Karpas-422 (cell line): ENCODE measurements at places on chromosomes 5 and 9. TPM values are rescaled to one million over a fixed set of nuclear protein-coding genes. Genes with fewer than 3 reads are reported as not detected.

DNA sequence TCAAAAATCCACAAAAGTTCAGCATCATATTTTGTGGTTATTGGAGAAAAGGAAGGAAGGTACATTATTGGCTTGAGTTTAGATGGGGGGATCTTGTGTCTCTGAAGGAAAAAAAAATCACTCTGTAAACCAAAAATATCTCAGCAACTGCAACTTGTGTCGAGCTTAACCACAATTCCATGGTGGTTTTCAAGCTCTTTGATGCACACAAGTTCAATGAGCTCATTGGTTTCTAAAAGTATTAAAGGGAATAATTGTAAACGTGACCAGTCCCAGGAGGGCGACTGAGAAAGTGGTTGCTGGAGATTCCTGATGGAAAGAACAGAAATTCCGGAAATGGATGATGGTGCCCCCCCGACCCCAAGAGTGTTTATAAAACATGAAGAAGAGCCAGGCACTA lies 173.8 kb downstream of the PSAT1 start:
- DNase-seq, result no peak
- H3K27ac ChIP-seq, result no peak overlapping the region
- H3K36me3 ChIP-seq, result no peaks in the 10 kb centered on the region
- no peaks in the 10 kb centered on the region for H3K27me3 ChIP-seq

- H3K27me3 ChIP-seq, result no peaks in the 10 kb centered on the region
- no peak for DNase-seq
- H3K27ac ChIP-seq, result no peak overlapping the region
- no peak overlapping the region for H3K4me3 ChIP-seq
- no peaks in the 10 kb centered on the region for H3K36me3 ChIP-seq
Measured at GRCh38 chr9:134293611-134294152, 32.6 kb upstream of the RXRA start.

PRRT1B gene
- not detected in 2 replicates for total RNA-seq

- peaks cover 5% of the 10 kb centered on the region; the same call in 1 of the 2 replicates for H3K4me1 ChIP-seq
- DNase-seq, result no peak
- H3K36me3 ChIP-seq, result no peaks in the 10 kb centered on the region
- no peak overlapping the region for H3K4me3 ChIP-seq
Measured at GRCh38 chr9:124032247-124032646, 20.7 kb downstream of the LHX2 start.

DNA sequence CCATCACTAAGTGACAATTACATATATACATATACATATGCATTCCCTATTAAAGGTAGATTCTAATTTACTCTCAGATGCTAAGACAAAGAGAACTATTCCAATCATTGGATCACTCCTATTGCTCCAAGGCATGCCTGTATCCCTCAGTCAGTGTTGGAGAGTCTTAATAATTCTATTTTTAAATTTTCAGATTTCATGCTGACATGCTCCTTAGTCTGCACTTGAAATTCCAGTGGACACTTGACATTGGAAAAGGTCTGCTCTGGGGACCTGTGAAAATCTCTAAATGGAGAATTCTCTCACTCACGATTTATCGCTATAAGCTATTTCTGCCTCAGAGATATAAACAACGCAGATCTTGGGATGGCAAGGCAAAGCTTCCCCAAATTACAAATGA lies 3.9 kb upstream of the FUBP3 start:
- peaks cover 11% of the 10 kb centered on the region for H3K4me1 ChIP-seq
- DNase-seq, result no peak
- H3K27me3 ChIP-seq, result no peaks in the 10 kb centered on the region
- H3K27ac ChIP-seq, result no peak overlapping the region

EPB41L4A gene
- 0.63 and 1.3 TPM in 2 replicates for total RNA-seq

GRCh38 chr5:133918316-133918715 lies 50.1 kb downstream of the C5orf15 start:
- H3K27ac ChIP-seq, result no peak overlapping the region
- no peaks in the 10 kb centered on the region for H3K36me3 ChIP-seq
- H3K27me3 ChIP-seq, result no peaks in the 10 kb centered on the region
- no peak for DNase-seq
- H3K4me3 ChIP-seq, result no peak overlapping the region

DNA sequence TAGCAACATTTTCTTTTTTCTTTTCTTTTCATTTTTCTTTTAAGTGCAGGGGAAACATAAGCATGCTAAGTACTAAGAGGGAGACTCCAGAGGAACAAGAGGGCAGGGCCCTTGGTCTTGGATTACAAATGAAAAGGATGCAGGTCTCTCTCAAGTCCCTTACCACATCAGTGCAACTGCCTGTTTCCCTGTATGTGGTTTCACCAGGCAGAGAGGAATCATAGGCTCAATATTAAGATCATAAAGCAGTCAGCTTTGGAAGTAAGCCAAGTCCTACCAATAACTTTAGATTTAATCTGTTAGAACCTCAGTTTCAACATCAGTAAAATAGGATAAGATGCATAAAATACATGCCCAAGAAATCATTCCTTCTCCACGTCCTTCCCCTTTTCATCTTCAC lies 422.7 kb upstream of the PAPPA start:
- no peak overlapping the region for H3K4me3 ChIP-seq
- DNase-seq, result no peak
- no peaks in the 10 kb centered on the region for H3K4me1 ChIP-seq
- no peaks in the 10 kb centered on the region for H3K36me3 ChIP-seq
- no peaks in the 10 kb centered on the region for H3K27me3 ChIP-seq

DNA sequence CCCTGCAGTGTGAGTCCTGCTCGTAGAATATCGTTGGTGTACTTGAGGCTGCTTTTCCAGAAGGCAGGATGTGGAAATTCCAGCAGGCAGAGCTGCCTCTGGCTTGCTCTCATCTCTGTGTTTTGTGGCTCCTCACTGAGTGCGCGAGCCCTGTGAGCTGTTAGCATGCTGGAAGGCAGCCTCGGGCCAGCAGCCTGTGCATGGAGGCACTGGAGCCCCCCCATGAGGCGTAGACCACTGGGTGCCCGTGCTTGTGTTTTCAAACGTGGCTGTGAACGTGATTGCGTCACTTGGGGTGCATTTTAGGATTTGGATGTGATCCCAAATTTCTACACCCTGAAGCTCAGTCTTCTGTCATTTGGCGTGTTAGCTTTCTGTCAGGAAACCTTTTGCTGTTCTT lies 3.2 kb downstream of the WDR5 start:
- DNase-seq, result no peak
- no peaks in the 10 kb centered on the region for H3K27me3 ChIP-seq
- H3K4me3 ChIP-seq, result no peak overlapping the region
- no peak overlapping the region for H3K27ac ChIP-seq
- peaks cover 27% of the 10 kb centered on the region for H3K4me1 ChIP-seq

PCDHGA1 gene
- 0.48 and 1.2 TPM in 2 replicates for total RNA-seq

RUSC2 gene
- total RNA-seq, result not detected in 2 replicates

BAAT gene
- 0.19 TPM in 1 of 2 replicates, not detected in the other for total RNA-seq

DNA sequence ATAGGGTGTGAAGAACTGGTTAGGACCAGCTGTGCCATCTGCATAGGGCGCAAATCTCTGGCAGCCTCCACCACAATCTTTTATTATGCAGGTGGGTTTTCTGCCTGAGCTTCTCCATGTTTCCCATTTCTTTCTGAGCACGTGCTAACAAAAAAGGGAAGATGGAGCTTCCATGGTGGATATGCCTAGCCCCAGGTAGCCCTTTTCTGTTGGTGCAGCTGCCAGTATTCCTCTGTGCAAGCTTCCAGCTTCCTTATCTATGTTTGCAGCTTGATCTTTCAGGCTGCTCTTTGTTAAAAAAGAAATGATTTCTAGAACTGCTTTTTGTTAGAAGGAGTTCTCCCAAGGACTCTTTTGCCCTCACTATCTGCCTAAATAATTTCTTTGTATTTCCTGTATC lies 95.0 kb upstream of the EPB41L4A start:
- no peak overlapping the region for H3K4me3 ChIP-seq
- no peak for DNase-seq
- H3K4me1 ChIP-seq, result no peaks in the 10 kb centered on the region
- H3K36me3 ChIP-seq, result no peaks in the 10 kb centered on the region
- no peak overlapping the region for H3K27ac ChIP-seq

GRCh38 chr5:158543539-158544387 lies 556.0 kb downstream of the EBF1 start:
- H3K27ac ChIP-seq, result no peak overlapping the region
- H3K4me1 ChIP-seq, result no peaks in the 10 kb centered on the region
- no peak for DNase-seq
- no peaks in the 10 kb centered on the region for H3K27me3 ChIP-seq
- no peaks in the 10 kb centered on the region for H3K36me3 ChIP-seq

HSPB3 gene
- not detected in 2 replicates for total RNA-seq

- no peak for DNase-seq
- no peaks in the 10 kb centered on the region for H3K36me3 ChIP-seq
- no peaks in the 10 kb centered on the region for H3K27me3 ChIP-seq
- H3K27ac ChIP-seq, result no peak overlapping the region
Measured at GRCh38 chr5:87155106-87155505, 112.6 kb upstream of the RASA1 start.

GRCh38 chr9:134210908-134211810 lies 46.8 kb upstream of the RNU6ATAC start:
- H3K27ac ChIP-seq, result no peak overlapping the region
- no peaks in the 10 kb centered on the region for H3K27me3 ChIP-seq
- no peaks in the 10 kb centered on the region for H3K36me3 ChIP-seq
- H3K4me3 ChIP-seq, result no peak overlapping the region
- DNase-seq, result no peak

ITK gene
- total RNA-seq, result 0.25 and 1.3 TPM in 2 replicates

- no peak overlapping the region for H3K4me3 ChIP-seq
- no peak overlapping the region for H3K27ac ChIP-seq
- no peaks in the 10 kb centered on the region for H3K36me3 ChIP-seq
- no peaks in the 10 kb centered on the region for H3K27me3 ChIP-seq
Measured at GRCh38 chr9:12695474-12695873, 2.3 kb downstream of the TYRP1 start.

GRCh38 chr9:130998597-130999244 lies 10.3 kb upstream of the LAMC3 start:
- H3K36me3 ChIP-seq, result no peaks in the 10 kb centered on the region
- no peaks in the 10 kb centered on the region for H3K4me1 ChIP-seq
- no peaks in the 10 kb centered on the region for H3K27me3 ChIP-seq
- H3K4me3 ChIP-seq, result no peak overlapping the region
- no peak overlapping the region for H3K27ac ChIP-seq
- DNase-seq, result no peak

GRCh38 chr9:82275258-82275927 lies 286.8 kb downstream of the SPATA31D1 start:
- no peaks in the 10 kb centered on the region for H3K36me3 ChIP-seq
- H3K27me3 ChIP-seq, result no peaks in the 10 kb centered on the region
- H3K4me3 ChIP-seq, result no peak overlapping the region
- no peak overlapping the region for H3K27ac ChIP-seq
- no peak for DNase-seq

DNA sequence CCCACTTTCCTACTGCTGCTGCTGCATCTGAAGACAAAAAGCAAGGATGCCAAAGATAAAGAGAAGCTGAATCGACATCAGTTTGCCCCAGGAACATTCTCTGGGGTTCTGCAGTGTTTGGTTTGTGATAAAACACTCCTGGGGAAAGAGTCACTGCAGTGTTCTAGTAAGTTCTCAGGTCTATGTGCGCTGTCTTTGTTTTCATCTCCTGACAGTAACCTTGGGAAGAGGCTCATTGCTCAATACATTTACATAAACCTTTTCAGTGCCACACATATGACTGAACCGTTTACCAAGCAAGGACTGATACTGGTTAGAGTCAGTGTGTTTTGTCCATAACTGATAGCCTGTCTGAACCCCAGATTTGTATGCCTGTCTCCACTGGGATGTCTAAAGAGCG lies 232.1 kb downstream of the ARHGEF28 start:
- H3K4me1 ChIP-seq, result no peaks in the 10 kb centered on the region
- no peaks in the 10 kb centered on the region for H3K36me3 ChIP-seq
- DNase-seq, result no peak
- H3K27ac ChIP-seq, result no peak overlapping the region
- H3K4me3 ChIP-seq, result no peak overlapping the region
- H3K27me3 ChIP-seq, result no peaks in the 10 kb centered on the region

DNA sequence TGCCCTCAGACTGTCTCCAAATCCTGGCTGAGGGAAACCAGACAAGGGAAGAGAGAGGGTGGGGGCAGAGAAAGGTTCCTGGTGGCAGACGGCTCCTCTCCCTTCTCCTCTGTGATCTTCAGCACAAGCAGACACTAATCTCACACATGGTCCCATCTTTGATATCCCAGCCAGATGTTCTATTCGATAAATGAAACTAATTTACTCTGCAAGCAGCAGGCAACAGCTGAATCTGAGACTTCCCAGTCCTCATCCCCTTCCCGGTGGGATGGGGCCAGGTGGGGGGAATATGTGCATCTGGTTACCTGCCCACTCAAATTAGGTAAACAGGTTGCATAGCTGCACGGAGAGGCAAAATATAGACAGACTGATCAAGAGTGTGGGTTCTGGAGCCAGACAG lies 208.9 kb upstream of the PANK3 start:
- no peaks in the 10 kb centered on the region for H3K36me3 ChIP-seq
- H3K27me3 ChIP-seq, result no peaks in the 10 kb centered on the region; the same call in 1 of the 2 replicates

DNA sequence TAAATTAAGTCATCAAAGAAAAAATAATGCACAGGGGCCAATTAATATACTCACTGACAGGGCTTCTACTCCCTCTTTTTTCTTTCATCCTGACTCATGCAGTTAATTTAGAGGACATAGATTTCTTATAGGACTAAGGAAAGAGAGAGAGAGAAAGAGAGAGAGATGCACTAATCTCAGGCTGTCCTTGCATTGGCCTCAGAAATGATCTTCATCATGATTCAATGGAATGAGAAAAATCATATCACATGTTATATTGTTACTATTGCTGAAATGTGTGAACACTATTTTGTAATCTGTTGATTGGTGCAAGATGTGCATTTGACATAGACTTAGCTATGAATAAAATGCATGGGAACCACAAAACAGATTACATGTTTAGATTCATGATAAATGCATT lies 608.3 kb upstream of the NUDT12 start:
- H3K27me3 ChIP-seq, result no peaks in the 10 kb centered on the region
- H3K36me3 ChIP-seq, result no peaks in the 10 kb centered on the region
- H3K4me3 ChIP-seq, result no peak overlapping the region
- no peak overlapping the region for H3K27ac ChIP-seq

GRCh38 chr5:180259260-180259611 lies 32.6 kb downstream of the MAPK9 start:
- H3K4me3 ChIP-seq, result no peak overlapping the region
- no peaks in the 10 kb centered on the region for H3K4me1 ChIP-seq
- DNase-seq, result no peak
- H3K27me3 ChIP-seq, result no peaks in the 10 kb centered on the region
- peaks cover 89% of the 10 kb centered on the region for H3K36me3 ChIP-seq

DNA sequence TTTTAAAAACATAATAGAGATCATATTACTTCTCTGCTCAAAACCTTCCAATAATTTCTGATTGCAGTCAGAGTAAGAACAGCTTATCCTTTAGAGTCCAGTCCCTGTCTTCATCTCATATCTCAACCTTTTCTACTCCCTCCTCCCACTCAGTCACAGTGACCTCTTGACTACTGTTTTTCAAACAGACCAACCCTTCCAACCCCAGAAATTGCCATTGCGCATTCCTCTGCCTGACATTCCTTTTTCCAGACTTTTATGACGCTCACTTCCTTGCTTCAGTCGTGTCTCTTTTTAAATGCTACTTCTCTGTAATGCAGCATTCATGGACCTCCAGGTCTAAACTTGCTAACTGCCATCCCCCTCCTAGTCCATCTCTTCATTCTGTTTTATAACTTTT lies 800.5 kb downstream of the BRINP1 start:
- H3K4me1 ChIP-seq, result no peaks in the 10 kb centered on the region
- H3K36me3 ChIP-seq, result no peaks in the 10 kb centered on the region
- no peak for DNase-seq
- H3K4me3 ChIP-seq, result no peak overlapping the region
- H3K27me3 ChIP-seq, result no peaks in the 10 kb centered on the region
- H3K27ac ChIP-seq, result no peak overlapping the region

GMCL2 gene
- total RNA-seq, result not detected in 2 replicates

SPATA31E1 gene
- not detected in 2 replicates for total RNA-seq

- no peak overlapping the region for H3K27ac ChIP-seq
- peaks cover 22% of the 10 kb centered on the region for H3K36me3 ChIP-seq
- no peaks in the 10 kb centered on the region for H3K27me3 ChIP-seq
- DNase-seq, result no peak
- H3K4me3 ChIP-seq, result no peak overlapping the region
Measured at GRCh38 chr9:129910628-129911567, 75.6 kb downstream of the USP20 start.
